Breast epithelium (tissue), 4 donors: ENCODE measurements at places on chromosomes 1 and 21.

- no peak overlapping the region for H3K27ac ChIP-seq
- H3K36me3 ChIP-seq, result no peaks in the 10 kb centered on the region
- H3K27me3 ChIP-seq, result no peaks in the 10 kb centered on the region
- no peaks in the 10 kb centered on the region for H3K4me1 ChIP-seq
Observed at GRCh38 chr1:229067546-229067945, 203.4 kb upstream of the RAB4A start.

DNA sequence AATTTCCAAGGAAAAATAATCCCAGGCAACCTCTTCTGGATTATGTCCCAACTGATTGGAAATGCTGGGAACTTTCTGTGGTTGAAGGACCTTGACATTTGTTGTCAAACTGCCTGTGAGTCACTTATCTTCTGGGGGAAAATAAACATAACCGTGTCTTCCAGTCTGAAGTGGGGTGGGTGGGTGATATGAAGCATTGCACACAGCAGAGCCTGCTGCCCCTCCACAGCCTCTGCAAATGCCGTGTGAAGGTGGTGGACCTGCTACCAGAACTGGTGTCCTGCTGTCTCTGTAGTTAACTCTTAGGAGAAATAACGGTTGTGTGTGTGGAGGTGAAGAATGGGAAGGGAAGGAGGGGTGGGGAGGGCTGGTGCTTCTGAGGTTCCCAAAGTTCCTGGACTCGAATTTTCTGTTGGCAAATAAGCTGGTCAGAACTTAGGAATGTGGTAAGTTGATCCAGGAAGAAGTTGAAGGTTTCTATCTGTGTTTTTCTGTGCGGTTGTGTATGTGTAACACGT is 23.2 kb downstream of the GALNT2 start:
- H3K27me3 ChIP-seq, result no peaks in the 10 kb centered on the region
- no peaks in the 10 kb centered on the region for H3K36me3 ChIP-seq
- DNase-seq, result no peak
- no peak overlapping the region for H3K4me3 ChIP-seq

- no peak for DNase-seq
- H3K4me3 ChIP-seq, result no peak overlapping the region
- H3K27ac ChIP-seq, result peak overlapping the region; percentile 76
- H3K36me3 ChIP-seq, result peaks cover 5% of the 10 kb centered on the region
- H3K4me1 ChIP-seq, result peaks cover 7% of the 10 kb centered on the region
Observed at GRCh38 chr1:159916242-159917051, 8.9 kb downstream of the TAGLN2 start.

DNA sequence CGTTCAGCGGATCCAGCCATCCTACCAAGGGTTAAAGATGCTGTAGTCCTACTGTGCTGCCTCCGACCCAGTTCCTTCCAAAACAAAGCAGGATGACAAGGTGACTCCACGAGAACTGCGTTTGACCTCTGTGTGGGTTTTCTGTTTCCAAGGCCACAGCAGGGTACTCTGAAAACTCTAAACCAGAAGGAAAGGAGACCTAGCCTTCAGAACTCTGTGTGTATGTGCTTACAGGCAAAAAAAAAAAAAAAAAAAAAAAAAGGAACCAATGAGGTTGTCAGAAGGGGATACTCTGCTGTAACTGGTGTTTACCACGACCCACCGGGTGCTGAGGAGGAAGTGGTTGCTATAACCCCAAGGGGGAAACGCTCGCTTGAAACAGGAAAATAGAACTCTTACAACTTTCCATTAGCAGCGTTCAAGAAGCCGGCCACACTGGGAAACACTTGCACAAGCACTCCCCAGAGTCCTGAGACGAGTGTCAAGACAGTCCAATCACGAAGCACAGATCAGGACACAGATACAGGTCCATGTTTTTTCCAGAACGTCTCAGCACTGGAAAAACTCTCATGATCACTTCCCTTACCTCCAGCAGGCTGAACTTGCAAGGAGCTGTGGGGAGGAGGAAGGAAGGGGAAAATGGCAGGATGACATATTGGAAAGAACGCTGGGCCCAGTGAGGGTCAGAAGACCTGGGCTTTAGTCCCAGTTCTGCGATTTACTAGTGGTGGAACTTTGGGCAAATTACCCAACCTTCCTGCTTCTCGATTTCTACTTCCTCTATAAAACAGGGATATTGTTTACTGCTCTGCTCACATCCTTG is 64.0 kb downstream of the ITPKB start:
- no peak for DNase-seq
- no peaks in the 10 kb centered on the region for H3K27me3 ChIP-seq
- peaks cover 5% of the 10 kb centered on the region for H3K4me1 ChIP-seq

- no peak for DNase-seq
- H3K4me1 ChIP-seq, result no peaks in the 10 kb centered on the region
- peaks cover 6% of the 10 kb centered on the region for H3K27me3 ChIP-seq
- no peaks in the 10 kb centered on the region for H3K36me3 ChIP-seq
- no peak overlapping the region for H3K4me3 ChIP-seq
Observed at GRCh38 chr1:30679201-30679975, 44.0 kb downstream of the MATN1 start.
